ENCODE measurements at places on chromosomes 16 and 17.

DNA sequence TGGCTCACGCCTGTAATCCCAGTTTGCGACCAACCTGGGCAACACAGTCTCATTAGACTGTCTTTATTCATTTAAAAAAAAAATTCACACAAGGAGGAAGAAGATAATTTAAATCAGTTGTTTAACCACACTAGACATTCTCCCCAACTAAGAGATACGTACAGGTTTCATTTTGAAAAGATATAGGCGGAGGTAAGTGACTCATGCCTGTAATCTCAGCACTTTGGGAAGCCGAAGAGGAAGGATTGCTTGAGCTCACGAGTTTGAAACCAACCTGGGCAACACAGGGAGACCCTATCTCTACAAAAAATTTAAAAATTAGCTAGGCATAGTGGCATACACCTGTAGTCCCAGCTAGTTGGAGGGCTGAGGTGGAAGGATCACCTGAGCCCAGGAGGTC is 5.3 kb downstream of the CMTM4 start:
- no peak for DNase-seq

- no peak for DNase-seq
Observed at GRCh38 chr16:83850947-83851346, 43.2 kb downstream of the HSBP1 start.

- no peak for DNase-seq
Observed at GRCh38 chr16:69821844-69822173, 59.7 kb downstream of the WWP2 start.

DNA sequence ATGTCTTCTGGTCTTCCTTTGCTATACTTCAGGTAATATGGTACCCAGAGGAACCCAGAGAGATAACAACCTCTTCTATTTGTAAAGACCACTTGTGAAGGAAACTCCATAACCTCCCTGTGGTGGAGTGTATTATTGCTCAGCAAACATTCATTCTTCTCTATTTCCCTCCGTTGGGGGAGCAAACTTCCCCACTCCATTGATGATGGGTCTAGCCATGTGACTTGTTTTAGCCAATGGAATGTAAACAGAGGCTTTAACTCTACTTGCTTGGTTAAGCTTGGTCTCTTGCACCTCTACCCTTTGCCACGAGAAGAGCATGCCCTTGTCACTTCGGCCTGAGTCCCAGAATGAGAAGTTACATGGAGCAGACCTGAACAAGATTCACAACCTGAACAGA is 30.0 kb upstream of the SKAP1 start:
- DNase-seq, result no peak

DNA sequence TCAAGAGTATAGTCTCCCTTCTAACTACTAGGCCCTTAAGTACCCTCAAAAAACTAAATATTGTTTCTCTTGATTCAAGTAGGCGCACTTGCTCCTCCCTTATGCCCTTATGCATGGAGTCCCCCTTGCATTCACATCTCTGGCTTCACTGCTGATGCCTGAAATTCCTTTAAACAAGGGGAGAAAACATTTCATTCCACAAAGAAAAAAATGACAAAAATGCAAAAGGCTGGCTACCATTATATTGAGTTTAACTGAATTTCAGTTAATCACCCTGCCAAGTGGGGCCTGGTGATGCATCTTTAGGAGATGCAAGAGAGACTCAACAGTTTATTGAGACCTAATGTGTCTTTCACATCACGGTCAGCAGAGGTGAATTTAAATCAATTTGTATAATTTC is 35.6 kb downstream of the CRLF3 start:
- no peak for DNase-seq

GRCh38 chr16:88527186-88527936 is 42.8 kb upstream of the ZC3H18 start:
- peak; percentile 30 for DNase-seq

DNA sequence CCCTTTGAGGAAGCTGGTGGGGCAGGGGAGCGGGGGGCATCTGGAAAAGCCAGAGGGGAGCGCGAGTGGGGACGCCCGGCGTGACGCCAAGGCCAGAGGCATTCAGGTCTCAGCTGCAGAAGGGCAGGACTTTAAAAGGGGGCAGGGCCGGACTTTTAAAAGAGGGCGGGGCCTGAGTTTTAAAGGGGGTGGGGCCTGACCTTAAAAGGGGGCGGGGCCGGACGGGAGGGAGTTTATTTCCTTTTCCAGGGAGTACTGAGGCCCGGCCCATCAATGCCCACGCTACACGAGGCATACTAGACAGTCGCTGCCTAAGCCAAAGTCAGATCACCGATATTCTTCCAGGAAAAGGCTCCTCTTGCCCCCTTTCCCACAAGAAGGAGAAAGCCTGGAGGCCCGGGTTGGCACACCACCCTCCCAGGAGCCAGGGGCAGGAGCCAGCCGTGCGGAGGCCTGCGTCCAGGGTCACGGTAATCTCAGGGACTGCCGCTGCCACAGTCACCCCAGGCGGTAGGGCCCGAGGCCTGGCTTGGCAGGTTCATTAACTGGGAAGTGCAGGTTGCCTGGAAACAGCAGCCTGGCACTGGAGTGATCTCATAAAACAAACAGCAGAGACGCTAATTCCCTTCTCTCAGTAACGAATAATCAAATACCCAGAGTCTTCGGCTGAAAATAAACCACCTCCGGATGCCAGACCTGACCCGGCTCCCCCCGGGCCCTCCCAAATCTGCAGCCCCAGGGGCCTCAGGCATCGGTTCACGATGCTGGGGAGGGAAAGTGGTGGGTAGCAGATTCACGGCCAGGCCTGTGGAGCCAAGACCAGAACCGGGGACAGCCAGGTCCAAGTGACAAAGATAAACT is 90.7 kb downstream of the TIMM22 start:
- no peak for DNase-seq

DNA sequence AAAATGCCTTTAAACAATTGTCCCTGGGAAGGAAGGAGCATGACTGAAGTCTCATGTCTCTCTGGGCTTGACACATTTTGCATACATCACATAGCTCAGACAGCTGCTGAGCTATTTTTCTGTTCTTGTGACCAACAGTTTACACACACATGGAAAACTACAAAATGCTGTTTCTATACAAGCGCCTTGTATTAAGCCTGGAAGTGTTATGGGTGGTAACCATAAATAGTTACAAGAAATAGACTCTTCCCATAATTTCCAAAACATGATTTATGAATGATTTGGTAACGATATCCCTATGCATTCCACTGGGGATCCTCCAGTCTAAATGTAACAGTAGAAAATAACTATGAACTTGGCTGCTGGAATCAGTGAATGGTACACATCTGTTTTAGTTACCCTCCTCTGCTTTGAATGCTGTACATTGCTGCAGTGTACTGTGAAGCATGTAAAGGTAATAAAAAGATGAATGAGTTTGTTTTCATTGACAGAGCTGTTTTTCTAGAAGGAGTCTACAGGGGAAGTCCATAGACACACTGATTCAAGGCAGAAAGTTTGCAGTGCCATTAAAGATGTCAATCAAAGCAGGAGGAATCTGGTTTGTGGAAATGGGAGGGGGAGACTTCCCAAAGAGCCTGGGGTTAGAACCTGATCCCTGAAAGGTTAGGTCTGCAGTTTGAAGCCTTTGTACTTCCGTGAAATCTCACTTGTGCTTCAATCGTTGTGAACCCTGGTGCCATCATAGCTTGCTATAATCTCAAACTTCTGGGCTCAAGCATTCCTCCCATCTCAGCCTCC is 5.0 kb downstream of the ACSF2 start:
- DNase-seq, result no peak

Measured in effector memory CD4-positive, alpha-beta T cell (primary cell).